Right kidney (tissue), 9 donors: ENCODE measurements at places on chromosomes 1 and 21.

DNA sequence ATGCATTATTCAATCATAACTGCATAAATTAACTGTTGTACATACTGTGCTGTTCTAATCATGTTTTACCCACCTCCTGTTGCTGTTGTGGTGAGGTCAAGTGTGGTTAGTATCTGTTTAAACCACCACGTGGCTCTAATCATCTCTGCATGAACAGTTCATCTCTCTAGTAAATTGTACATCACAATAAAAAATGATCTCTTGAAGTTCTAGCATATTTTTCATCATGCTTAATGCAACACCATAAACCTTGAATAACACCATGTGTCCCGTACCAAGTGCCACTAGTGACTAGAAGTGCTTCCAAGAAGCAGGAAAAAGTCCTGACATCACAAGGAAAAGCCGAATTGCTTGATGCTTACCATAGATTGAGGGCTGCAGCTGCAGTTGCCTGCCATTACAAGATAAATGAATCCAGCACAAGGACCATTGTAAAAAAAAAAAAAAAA, 51.7 kb downstream of the SNRPE start:
- DNase-seq = no peak

GRCh38 chr21:46325073-46325912, 1.3 kb downstream of the PCNT start:
- DNase-seq = no peak

DNA sequence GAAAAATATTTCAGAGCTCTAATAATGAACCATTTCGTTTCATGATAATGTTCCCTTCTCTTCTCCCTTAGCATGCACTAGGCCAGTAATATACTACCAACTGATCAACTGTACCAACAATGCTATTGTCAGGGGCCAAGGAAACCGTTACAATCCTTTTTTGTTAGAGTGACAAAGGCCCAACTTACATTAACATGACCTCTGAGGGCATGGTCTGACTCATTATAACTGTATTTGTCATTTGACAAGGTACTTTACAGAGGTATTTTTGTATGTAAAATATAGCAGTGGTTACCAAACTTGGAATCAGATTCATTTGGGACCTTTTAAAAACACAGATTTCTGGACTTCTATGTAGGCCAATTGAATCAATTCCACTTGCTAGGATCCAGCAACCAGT, 102.6 kb upstream of the RRP15 start:
- DNase-seq = no peak

DNA sequence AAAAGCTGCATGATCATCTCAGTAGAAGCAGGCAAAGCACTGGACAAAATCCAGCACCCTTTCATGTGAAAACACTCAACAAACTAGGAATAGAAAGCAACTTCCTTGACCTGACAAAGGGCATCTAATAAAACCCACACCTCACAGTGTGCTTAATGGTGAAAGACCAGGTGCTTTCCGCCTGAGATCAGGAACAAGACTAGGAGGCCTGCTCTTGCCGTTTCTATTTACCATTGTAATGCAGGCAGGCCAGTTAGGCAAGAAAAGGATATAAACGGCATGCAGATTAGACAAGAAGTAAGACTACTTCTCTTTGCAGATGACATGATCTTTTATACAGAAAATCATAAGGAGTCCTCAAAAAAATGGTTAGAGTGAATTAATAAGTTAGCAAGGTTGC, 37.2 kb downstream of the SLC37A1 start:
- no peak for DNase-seq

DNA sequence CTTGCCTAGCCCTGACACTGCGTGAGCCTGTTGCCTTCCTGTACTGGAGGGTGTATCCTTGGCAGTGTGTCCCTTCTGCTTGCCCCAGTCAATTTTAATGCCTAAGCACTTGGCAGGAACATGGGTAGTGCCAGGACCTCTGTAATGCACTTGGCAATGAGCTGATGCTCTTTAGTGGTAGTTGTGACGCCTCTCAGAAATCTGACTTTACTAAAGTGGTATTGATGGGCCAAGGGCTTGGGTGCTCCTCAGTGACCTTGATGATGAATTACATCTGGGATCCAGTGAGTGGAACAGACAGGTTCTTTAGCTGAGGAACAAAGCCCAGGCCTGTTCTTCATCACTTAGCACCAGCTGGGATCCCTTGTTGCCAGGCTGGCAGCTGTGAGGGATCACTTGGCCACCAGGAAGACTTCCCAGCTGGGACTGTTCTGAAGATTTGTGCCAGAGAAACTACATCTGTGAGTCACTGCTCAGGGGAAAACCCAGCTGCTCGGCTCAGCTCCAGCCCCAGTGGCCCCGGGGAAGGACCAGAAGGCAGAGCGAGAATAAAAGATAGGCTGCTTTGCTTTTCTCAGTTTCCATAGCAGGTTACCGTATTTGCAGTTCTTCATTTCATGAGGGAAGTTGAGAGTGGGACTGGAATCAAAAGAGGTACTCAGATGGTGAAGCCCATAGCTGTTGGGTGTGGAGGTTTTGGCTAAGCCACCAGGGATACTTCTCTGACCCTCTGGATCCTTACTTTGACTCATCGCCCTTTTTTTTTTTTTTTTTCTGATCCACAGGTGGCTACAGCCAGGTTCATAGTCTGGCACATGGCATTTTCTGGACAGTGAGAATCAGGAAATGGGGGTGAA, 28.5 kb upstream of the KCNA2 start:
- DNase-seq = no peak

- no peak for DNase-seq
These were observed 221.2 kb downstream of the CACNA1E start for GRCh38 chr1:181704546-181704945.

DNA sequence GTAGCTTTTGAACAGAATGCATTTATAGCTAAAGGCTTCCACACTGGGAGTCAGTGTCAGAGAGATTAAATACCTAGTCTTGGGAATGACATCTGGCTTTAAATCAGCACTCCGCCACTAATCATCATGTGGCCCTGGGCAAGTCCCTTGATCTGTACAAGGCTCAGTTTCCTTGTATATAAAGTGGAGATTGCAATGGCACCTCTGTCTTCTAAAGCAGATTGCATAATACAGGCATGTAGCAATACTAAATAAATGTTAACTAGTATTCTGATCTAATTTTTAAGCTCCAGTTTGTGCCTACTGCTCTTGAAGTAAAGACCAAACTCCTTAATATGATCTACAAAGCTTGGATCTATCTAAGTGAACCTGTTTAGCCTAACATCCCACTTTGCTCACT, 249.4 kb downstream of the PLPP3 start:
- DNase-seq = no peak

GRCh38 chr1:5758000-5758858, 234.0 kb downstream of the NPHP4 start:
- no peak for DNase-seq

DNA sequence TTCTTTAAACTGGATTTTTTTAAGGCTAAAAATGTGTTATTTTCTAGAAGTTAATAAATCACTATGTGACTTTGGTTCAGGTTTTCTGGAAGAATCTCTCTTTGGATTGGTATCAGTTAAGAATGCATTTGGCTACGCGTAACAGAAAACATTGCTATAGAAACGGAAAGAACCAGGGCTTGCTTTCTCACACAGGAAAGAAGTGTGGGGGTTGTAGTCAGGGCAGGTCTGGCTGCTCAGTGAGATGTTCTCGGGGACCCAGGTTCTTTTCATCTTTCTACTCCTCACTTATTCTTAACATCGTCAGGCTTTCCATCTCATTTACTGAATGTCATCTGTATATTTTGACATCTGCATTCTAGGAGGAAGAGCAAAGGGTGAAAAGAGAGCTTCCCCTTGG, 191.4 kb downstream of the ZBTB18 start:
- no peak for DNase-seq

- no peak for DNase-seq
These were observed 21.3 kb downstream of the MRPL37 start for GRCh38 chr1:54221113-54221834.

DNA sequence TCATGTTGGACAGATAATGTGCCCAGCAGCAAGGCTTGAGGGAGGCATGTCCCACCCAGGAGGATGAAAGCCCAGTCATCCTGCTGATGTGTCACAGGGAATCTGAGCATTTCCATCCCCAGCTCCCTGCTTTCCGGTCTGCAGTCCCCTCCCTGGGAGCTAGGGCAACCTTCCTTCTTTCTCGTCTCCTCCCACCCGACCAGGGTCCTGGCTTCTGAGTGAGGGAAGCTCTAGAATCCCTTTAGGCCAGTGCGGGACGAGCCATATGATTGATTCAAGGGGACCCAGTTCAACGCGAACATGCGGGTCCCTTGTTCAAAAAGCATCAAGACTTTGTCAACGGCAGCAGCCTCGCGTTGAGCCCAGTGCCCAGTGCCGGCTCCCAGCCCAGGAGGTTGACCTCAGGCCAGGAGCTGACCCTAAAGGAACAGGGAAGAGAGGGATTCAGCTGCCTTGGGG, 96.7 kb upstream of the TMPRSS2 start:
- DNase-seq = no peak

DNA sequence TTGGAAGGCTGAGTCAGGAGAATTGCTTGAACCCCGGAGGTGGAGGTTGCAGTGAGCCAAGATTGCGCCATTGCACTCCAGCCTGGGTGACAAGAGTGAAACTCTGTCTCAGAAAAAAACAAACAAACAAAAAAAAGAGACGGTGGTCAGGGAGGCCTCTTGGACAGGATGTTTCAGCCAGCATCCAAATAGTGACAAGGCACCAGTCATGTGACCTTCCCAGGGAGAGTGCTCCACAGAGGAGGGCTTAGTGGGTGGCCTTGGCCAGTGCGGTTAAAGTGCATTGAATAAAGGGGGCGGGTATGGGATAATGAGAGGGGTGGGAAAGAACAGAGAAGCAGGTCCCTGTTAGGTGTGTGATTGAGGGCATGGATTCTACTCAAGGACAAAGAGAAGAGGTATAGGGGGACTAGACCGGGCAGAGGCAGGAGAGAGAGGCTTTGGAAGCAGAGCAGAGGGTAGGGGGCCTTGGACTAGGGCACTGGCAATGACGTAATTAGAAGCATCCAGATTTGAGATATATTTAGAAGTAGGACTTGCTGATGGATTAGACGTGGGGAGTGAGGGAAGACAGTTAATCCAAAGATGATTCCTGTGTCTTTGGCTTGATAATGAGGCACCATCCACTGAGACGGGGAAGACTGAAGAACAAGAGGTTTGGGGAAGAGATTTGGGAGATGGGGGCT, 12.0 kb upstream of the RYR2 start:
- DNase-seq = no peak

- no peak for DNase-seq
These were observed 611.1 kb downstream of the AJAP1 start for GRCh38 chr1:5265438-5266075.

DNA sequence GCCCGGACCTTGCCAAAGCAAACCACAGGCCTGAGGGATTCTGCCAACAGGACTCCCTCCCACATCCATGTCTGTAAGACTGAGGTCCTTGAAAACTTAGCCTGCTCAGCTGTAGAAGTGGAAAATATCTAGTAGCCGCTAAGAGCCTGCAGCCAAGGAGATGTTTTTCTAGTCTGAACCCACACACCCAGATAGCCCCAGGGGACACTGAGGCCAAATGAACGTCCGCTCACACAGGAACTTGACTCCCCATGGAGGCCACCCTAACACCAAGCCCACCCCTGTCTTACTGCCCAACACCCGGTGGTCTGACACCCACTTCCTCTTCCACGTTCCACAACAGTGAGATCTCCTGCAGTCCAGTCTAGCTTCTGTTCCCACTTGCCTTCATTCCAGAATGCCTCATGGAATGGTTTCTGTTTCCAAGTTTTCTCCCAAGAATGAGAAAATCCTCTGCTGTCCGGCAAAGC, 174.8 kb downstream of the PLPP3 start:
- no peak for DNase-seq

DNA sequence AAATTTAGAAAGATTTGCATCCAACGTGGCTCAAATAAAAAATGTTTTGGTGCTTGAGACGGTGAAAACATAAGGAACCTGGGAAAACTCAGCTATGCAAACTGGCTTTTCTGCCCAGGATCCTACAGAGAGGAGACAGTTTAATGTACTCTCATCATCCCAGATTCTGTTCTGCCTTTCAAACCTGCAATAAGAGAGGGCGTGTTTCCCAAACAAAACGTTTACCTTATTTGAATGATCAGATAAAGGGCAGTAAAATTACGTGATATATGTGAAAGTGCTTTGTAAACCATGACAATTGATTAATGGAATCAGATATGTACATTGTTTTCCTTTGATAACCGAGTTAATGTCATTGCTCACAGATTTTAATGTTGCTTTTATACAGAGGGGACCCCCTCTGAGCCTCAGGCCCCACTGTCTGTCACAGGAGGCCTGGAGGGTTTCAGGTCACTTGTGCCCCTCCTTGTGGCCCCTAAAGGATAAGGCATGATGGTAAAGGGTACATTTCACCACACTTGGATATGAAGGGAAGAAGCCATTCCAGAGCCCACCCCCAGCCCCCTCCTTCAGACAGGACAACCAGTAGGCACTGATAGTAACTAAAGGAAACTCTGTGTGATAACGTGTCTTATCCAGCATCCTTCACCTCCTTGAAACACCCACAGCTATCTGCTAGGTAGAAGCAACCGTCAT, 157.6 kb downstream of the EDEM3 start:
- no peak for DNase-seq

- DNase-seq = peak; percentile 83
These were observed 31.3 kb upstream of the JUN start for GRCh38 chr1:58815069-58815685.

DNA sequence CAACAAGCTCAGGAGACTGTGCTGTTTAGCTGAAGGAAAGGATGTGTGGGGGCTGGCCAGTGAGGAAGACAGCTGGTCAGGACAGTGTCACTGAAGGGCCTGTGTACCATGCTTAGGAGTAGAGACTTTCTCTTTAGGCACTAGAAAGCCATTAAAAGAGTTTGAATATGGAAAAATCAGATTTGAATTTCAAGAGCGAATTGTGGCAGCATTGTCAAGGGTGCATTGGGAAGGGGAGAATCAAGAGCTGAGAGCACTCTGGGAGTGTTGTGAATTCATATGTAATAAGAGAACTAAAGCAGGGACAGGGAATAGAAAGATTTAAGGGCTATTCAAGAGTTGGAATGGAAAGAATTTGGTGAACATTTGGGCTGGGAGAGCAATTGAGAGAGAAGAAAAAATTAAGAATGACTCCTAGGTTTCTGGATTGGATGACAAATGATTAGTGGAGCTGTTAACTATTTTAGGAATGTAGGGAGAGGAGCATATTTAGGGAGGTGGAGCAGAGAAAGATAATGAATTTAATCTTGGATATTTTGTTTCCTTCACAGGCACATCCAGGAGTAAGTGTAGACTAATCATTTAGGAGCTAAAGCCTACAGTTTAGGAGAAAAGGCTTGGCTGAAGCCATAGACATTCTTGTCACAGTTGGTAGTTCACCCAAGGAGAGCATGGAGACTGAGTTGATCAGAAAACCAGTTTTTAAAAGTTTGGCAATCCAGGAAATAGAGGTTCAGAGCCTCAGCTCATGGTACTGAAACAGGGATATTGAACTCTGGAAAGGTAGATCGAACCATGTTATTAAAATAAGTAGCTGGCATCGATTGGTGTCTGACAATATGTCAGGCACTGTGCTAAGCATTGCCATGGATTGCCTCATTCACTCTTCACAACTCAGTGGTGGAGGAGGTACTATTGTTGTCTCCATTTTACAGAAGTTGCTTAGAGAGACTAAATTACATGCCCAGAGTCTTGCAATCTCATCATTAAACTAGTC, 23.1 kb upstream of the TOR3A start:
- DNase-seq = no peak
